ENCODE measurements at places on chromosomes 2 and 18.

DNA sequence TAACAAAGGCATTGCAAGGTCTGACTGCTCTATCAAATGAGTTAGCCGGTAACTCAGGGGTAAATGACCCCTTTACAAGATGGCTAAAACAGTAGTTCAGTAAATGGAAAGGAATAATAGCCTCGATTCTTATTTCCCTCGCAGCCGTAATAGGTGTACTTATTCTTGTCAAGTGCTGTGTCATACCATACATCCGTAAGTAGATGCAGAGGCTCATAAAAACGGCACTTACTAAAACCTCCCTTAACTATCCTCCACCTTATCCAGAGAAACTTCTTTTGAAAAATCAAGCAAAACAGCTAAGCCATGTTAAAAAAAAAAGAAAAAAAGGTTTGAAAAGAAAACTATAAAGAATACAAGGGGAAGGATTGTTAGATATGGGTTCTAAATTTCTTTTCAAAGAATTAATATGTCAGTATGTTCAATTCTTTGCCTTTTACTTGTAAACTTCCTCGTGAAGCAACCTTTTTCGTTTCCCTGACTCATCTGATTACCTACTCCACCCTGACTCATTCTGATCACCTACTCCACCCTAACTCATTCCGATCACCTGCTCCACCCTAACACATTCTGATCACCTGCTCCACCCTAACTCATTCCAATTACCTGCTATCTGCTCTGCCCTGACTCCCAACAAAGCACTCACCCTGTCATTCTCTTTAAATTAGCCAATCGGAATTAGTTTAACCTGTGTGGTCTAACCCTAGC is 127.5 kb downstream of the SPAG16 start:
- DNase-seq, result no peak

DNA sequence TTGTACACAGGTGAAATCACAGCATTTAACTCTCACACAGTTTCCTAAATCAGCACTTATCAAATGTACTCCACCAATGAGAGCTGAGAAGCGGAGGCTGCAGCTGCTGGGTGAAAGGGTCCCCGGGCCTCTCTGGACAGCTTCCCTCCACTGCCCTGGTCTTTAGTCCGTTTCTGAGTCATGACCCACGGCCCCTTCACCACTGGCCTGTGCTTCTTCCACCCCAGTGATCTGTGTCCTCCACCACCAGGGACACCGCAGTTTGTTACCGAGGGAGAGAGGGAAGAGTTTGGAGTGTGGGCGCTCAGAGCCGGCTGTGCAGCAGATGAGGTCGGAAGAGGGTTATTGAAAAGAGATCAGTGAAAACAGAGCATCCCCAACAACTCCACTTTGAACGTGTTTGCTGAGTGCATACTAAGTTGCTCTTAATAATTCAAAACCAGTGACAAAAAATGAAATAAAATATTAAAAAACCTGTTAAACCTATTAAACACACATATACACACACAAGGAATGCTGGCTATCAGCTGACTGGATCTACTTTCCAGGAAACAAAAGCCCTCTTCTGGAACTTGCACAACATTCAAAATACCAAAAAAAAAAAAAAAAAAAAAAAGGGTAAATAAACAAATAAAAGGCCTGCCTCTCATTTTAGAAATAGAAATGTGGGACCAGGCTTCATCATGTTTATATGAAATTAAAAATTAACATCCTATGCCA is 54.1 kb downstream of the PXDN start:
- no peak for DNase-seq

DNA sequence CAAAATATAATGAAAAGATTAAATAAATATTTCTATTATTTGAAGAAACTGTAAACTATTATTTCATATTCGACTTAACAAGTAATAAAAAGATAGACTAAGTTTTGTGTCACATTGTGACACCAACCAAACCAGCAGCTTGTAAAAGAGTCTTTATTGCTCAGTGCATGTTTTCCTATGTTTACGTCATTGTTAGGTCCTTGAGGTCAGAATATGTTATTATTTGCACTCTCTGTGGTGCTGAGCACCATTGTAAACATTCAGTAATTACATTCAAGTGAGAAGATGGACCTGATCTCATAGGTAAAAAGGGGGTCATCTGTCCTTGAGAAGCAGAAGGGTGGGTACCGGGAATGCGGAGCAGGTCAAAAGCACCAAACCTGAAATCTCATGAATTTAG is 1999.1 kb upstream of the CELF4 start:
- DNase-seq, result no peak

DNA sequence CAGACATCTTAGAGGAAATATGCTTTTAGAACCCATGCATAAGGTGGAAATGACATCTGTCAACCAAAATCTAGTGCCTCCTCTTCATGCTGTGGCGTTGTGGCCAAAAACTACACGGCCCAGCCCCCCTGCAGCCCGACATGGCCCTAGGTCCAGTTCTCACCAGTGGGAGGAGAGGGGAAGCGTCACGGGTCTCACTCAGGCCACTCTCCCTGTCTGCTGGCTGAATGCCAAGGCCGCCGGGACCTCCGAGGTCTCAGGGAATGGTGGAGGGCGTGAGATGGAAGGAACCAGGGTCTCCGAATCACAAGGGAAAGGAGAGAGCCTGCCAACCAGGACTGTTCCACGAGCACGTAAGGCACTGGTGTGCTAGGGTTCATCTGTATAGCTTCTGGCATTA is 361.0 kb downstream of the ANAPC1 start:
- no peak for DNase-seq

- DNase-seq, result no peak
Measured at GRCh38 chr2:5230855-5231254, 461.3 kb upstream of the SOX11 start.

DNA sequence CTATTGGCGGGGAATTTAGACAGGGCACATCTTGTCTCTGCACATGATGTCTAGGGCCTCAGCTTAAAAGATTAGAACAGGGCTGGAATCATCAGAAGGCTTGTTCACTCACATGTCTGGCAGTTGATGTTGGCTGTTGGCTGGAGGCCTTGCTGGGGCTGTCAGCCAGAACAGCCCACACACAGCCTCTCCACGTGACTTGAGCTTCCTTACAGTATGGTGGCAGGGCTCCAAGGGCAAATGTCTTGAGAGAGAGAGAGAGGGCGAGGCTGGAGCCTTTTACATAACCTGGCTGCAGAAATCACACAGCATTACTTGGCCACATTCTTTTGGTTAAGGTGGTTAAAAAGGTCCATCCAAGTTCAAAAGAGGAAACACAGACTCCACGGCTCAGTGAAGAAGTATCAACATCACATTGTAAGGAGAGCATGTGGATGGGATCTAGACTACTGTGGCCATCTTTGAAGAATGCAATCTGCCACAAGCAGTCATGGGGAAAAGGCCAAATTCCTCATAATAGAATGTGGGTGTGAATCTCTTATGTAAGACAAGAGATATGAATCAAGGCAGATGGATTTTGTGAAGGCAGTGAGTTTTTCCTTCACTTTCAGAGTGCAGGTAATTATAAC is 30.4 kb downstream of the SRSF7 start:
- DNase-seq, result no peak

DNA sequence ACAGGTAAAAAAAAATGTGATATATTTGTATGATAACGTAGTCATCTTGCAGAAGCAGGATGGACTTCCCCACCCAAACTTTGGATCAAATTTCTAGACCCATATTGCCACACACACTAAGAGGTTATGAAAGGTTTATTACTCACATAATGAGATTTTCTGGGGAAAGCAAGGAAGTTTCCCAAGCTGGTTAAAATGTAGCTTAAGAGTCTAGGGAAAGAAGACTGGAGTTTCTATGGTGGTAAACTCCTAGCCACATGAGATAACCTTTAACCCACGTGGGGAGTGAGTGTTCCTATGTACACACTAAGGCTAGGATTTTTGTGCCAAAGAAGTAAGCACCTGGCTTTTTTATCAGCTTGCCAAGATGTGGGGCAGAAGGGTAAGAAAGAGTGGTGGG is 335.7 kb upstream of the UBE2E3 start:
- DNase-seq, result no peak

DNA sequence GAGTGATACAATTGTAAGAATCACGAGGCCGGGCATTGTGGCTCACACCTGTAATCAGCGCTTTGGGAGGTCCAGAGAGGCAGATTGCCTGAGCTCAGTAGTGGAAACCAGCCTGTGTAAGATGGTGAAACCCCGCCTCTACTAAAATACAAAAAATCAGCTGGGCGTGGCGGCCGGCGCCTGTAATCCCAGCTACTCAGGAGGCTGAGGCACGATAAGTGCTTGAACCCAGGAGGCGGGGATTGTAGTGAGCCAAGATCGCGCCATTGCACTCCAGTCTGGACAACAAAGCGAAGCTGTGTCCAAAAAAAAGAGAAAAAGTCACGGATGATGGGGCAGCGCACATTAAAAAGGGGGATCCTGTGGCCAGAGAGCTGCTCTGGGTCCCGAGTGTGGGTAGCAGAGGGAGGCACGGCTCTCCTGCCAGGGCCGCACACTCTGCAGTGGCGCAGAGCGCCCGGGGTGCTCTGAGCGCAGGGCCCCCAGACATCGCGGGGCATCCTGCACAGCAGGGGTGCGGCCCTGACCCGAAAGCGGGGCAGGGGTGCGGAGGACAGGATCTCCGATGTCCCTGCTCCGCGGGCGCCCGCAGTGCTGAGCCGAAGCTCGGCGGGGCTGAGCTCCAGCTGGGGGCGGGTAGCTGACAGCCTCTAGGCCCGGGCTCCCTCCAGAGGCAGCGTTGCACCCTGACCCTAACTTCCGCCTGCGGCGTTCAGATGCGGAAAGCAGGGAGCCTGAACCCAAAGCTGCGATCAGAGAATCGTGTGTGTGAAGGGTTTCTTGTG is 30.4 kb upstream of the RAB6D start:
- no peak for DNase-seq

DNA sequence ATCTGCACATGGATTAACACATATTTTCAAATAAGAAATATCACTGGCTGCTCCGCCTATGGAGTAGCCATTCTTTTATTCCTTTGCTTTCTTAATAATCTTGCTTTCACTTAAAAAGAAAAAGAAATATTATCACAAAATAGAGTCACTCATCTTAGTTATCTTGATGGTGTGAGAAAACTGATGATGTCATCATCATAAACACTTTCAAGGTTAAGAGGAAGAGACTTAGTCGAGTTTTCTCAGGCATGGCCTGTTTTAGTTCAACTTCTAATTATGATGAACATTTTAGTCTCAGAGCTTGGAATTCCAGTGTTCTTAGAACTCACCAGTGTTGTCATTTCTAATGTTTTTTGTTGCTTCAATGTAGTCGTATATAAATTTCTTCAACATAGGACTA is 506.1 kb downstream of the PTPRM start:
- DNase-seq, result no peak

All from KG1 (cell line).